ENCODE measurements at places on chromosomes 3 and 15. TPM values are rescaled to one million over a fixed set of nuclear protein-coding genes. Genes with fewer than 3 reads are reported as not detected.
A peak's percentile ranks its signal among the peaks of the same experiment; 100 is the strongest.

Gene FANCI
- 24.4 TPM for total RNA-seq

Gene NUSAP1
- total RNA-seq = 39.1 TPM

GRCh38 chr3:185822221-185823000, 2.4 kb downstream of the IGF2BP2 start:
- ATAC-seq = no peak

Gene ATP10A
- total RNA-seq = 0.44 TPM

DNA sequence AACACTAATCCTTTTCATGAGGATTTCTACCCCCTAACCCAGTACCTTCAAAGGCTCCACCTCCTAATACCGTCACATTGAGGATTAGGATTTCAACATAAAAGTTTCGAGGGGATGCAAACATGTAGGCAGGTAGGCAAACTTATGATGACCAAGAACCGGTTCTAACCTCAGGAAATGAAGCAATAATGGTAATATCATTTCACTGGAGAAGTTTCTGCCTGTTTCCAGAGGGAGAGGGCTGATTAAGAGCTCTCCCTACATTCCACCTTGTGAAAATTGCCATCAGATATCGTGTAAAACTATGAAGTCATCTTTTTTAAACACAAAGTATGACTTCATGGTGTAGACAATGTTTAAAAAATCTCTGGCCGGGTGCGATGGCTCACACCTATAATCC, 31.6 kb downstream of the NKIRAS1 start:
- ATAC-seq = peak; percentile 34

Gene LRRC57
- 11.6 TPM for total RNA-seq

Gene CNTN4
- 0.68 TPM for total RNA-seq

GRCh38 chr15:68268405-68268804, 9.1 kb upstream of the FEM1B start:
- ATAC-seq = no peak

Gene GHSR
- not detected for total RNA-seq

Gene MESP1
- 0.44 TPM for total RNA-seq

GRCh38 chr15:101104141-101104540, 147.7 kb downstream of the CHSY1 start:
- no peak for ATAC-seq

Gene RGMA
- total RNA-seq = 40.5 TPM

GRCh38 chr3:44596621-44597020, 11.9 kb downstream of the ZNF660 start:
- ATAC-seq = no peak

Gene AGBL1
- total RNA-seq = not detected

Gene AHSG
- not detected for total RNA-seq

GRCh38 chr3:148682997-148683396, 14.7 kb upstream of the AGTR1 start:
- no peak for ATAC-seq

GRCh38 chr3:183980403-183980802, 37.3 kb downstream of the ABCC5 start:
- ATAC-seq = no peak

DNA sequence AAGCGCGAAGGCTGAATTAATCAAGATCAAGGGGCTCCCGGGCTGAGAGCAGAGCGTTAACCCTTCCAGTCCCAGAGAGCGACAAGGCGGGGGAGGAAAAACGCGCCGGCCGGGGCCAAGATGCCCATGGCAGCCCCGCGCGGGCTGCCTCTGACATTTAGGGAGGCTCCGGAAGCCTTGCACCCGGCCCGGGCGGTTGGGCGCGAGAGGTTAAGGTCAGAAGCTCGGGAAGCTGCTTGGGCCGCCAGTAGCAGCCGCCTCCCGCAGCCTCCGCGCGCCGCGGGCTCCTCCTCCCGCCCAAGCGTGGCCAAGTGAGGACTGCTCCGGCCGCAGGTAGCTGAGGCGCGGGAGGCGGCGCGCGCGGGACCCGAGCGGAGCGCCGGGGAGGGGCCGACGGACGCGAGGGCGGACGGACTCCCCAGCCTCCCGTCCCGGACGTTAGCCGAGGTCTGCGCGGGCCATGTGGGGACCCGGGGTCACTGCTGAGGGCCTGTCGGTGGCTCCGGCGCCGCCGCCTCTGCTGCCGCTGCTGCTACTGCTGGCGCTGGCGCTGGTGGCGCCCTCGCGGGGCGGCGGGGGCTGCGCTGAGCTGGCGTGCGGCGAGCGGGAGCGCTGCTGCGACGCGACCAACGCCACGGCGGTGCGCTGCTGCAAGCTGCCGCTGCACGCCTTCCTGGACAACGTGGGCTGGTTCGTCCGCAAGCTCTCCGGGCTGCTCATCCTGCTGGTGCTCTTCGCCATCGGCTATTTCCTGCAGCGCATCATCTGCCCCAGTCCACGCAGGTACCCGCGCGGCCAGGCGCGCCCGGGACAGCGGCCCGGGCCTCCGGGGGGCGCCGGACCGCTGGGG, at the start of gene C3orf80:
TSS of gene C3orf80 (plus strand) at position 247 of the 850 bp plus-strand sequence. CDS start at position 461, 214 bp downstream.
- peak; percentile 83 for ATAC-seq

- peak; percentile 57 for ATAC-seq
These were observed 459.4 kb downstream of the GBE1 start for GRCh38 chr3:81302045-81302444.

DNA sequence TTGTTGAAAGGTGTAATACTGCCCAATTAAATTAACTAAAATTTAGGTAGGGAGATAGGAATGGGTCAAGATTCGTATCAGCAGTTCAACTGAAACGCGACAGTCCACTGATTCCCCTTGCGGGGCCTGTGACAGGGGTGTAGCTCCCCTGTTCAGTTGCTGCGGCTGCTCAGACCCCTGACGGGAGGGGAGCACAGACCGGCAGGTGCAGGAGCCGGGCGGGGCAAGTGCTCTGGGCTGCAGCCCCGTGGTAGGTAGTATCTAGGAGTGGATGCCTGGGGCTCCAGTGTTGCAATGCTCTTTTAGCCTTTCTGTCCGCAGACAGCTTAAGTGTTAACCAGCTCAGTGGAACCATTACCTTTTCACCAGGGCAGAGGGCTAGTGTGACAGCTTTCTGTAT, 164.9 kb downstream of the ROBO2 start:
- ATAC-seq = no peak

DNA sequence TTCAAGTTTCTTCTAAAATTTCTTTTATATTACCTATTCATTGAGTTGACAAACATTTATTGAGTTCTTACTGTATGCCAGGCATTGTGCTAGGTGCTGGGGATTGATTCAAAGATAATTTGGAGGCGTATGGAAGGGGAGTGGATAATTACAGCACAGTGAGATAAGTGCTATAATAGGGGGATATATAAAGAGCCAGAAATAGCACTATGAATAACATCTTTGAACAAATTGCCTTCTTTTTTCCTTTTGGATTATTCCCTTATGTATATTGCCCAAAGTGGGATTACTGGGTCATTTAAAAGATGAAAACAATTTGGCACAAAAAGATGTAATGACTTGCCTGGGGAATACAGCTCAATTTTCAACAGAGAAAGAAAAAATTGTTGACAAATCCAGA, 64.6 kb downstream of the LPP start:
- no peak for ATAC-seq

- ATAC-seq = no peak
These were observed 49.4 kb downstream of the GTF2E1 start for GRCh38 chr3:120791913-120792312.

GRCh38 chr3:8778475-8778874, 9.1 kb upstream of the OXTR start:
- ATAC-seq = peak; percentile 43

DNA sequence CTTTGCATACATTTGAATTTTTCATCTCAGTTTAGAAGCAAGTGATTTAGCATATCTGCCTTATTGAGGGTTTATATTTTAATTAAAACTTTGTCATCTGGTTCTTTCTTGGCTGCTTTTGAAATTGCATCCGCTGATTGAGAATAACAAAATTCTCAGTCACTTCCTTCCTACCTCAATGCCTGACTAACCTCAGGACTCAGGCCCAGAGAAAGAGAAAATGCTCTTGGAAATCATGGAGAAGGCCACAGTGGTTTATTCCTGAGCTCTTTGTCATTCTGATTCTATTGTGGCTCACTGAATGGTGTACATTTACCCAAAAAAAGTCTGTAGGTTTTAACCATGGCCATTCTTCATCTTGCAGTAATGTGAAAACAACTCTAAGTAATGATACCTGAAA, 533.9 kb downstream of the TBL1XR1 start:
- ATAC-seq = no peak

Gene TMF1
- total RNA-seq = 16.0 TPM

Gene SEMA3B
- 2.4 TPM for total RNA-seq

Measured in esophagus mucosa (tissue), 1 donor.